ENCODE measurements at places on chromosomes 1 and 21.

DNA sequence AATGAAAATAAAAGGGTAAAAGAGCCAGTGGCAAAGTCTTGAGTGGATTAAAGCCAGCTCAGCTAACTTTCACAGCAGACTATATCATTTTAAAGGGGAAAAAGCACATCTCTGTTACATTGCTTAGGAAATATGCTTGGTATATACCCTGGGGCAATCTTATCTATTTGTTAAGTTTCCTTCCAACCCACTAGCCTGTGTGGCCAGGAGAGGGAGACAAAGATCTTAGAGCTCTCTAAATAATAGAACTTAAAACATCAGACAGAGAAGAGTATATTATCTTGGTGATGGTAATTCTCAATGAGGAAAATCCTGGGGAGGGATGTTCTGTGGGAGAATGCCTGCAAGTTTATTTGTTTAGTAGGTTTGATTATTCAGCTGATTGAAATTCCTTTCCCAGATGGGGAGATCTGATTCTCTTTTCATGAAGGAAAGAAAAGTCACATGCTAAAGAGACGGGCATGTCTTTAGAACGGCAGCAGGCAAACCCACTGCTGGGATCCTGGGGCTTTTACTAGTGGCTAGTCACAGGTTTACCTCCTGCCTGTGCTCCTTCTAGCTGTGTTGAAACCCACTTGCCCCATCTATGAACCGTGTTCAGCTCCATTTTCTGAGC lies 3.6 kb downstream of the KCNE2 start:
- DNase-seq: no peak

DNA sequence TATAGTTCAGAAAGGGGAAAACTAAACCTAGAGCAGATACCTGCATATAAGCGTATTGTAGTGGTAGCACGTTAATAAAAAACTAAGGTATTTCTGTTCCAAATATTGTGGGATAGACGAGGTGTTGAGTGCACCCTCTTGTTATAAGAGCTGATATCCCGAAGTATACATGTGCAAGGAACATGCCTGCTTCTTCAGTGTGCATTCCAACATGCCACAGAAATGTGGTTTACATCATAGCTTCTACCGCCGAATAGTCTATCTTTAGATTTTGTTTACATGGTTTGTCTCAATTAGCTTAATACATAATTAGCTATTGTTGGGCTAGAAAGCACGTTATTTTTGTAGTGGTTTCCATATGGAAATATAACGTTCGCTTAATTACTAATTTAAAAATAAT lies 2.2 kb downstream of the CHRM3 start:
- DNase-seq: no peak

DNA sequence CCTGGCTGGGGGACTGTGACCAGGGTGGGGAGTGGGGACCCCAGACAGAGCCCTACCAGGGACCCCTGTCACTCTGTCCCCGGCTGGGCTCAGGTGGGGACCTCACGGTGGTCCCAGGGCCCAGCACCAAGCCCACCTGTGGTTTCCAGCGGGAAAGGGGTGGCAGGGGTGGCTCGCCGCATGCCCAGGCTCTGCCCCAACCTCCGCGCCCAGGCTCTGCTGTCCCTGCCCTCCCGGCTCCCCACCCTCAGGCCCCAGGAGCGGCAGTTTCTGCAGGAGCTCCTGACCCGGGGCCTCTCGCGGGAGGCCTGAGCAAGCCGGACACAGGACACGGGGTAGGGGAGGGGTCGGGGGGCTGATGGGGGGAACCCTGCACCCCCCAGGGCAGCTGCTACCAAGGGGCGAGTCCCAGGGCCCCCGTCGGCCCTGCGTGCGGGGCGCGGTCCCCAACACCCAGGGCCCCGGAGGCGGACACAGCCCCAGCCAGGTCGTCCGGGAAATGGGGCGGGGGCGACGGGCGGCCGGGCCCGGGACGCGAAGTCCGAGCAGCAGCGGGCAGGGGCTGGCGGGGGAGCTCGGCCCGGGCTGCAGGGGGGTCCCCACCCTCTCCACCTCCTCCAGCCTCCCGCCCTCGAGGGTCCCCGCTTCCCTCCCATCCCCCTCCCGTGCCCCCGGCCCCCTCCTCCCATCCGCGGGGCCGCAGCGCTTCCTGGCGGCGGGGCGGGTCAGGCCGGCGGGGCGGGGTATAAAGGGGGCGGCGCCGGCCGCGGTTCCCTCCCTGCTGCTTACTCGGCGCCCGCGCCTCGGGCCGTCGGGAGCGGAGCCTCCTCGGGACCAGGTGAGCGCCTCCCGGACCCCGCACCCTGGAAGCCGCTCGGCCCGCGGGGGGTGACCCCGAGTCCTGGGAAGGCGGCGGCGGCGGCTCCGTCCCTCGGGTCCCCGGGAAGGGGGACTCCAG lies at the start of gene COL6A2:
Gene COL6A2, plus strand, starts transcription at position 777 of the 958 bp plus-strand sequence.
- DNase-seq: no peak

DNA sequence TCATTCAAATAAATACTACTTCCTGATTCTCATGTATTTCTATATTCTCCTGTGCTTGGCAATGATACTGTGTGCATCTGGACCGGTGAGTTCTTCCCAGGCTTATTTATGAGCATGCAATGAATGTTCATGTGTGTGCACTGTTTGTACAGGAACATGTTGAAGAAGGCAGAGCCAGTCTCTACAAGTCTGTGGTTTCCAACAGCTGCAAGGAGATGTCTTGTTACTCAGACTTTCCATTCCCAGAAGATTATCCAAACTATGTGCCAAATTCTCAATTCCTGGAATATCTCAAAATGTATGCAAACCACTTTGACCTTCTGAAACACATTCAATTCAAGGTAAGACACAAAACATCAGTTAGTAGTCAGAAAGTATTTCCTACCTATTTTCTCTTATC lies 19.1 kb downstream of the FMO1 start:
- DNase-seq: no peak

GRCh38 chr1:33347650-33347992 lies 26.7 kb upstream of the A3GALT2 start:
- no peak for DNase-seq

DNA sequence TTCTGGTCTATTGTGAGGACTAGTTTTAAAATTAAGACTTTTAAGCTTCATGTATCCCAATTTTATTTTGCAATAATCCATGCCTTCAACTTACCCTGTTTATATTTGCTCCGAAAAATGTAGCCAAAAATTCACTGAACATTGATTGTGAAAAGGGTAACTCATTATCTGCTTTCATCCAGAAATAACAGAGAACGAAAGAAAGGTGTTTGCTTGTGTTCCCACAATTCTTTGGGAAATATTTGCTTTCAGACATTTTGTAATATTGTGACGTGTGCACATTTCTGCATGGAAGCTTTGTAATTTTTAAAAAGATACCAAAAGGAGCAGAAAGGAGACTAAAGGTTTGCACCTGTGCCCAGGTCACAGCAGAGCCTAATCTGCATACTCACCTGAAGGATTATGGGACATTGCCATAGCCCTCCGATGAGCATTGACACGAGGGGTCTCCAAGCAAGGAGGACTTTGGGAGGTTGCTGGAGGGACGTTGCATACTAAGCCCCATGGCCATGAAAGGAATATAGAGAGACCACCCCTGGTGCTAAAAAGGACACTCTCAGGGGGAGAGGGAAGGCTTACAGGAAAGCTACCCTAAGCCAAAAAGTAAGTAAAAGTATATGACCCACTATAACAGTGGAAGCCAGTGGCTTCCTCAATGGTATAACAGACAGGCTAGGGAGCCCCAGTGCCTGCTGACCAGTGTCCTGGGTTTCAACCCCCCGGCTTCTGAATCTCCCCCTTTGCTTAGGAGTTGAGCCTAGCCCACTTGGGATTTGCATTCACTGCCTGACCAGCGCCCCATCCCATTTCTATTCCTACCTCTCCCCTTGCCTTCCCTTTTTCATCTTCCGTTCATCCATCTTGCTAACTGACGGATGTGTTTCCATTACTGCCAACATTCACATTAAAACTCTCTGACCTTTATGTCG lies 148.6 kb upstream of the ZC3H12A start:
- DNase-seq: no peak

All from stimulated activated CD8-positive, alpha-beta memory T cell treated with anti-CD3 and anti-CD28 coated beads, Interleukin-15, amount 100 ng/mL, for 4 hours (primary cell).